ENCODE measurements at places on chromosomes 1 and 21.

- DNase-seq: no peak
These were observed 62.6 kb upstream of the SPAG17 start for GRCh38 chr1:118247593-118247992.

DNA sequence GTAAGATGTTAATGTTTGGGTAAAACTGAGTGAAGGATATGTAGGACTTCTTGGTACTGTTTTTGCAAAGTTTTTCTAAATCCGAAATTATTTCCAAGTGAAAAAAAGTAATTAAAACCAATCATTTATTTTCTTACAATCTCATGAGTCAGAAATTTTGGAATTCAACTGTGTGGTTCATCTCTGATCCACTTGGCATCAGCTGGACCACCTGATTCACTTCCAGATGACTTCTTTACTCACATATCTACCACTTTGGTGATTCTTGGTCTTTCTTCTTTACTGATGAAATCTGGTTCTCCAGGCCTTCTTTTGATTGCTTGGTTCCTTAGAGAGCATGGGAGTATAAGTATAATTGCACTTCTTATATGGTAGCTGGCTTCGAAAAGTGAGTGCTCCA, 254.9 kb upstream of the CACYBP start:
- no peak for DNase-seq

GRCh38 chr1:62084310-62084890, 110.2 kb upstream of the L1TD1 start:
- no peak for DNase-seq

GRCh38 chr1:118396829-118397495, 211.9 kb upstream of the SPAG17 start:
- no peak for DNase-seq

DNA sequence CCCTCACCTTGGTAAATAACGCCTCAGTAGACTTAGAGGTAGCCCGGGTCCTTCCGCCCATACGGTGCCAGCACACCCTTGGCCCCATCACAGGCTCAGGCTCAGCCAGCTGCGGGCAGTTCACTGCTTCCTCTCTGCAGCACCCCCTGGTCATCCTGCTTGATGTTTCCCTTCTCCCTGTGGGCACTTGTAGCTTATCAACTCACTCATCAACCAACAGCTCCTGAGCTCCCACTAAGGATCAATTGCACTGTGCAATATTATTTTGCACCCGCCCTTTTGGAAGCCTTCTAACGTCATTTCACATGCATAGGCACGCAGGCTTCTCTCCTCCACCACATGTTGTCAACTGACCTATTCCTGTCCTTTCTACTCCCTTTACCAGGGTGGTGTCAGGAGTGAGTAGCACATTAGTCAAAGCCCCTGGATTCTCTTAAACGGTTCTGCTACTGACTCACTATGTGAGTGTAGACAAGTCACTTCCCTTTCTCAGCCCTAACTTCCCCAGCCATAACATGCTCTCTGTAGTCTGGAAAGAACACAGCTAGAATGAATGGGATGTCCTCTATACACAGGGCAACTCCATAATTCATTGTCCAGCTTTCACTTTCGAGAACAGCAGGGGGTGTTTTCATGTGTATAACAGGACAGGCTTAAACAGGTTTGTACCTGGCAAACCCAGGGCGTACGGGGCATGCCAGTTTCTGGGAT, 47.1 kb upstream of the IRF2BP2 start:
- peak; percentile 92 for DNase-seq

DNA sequence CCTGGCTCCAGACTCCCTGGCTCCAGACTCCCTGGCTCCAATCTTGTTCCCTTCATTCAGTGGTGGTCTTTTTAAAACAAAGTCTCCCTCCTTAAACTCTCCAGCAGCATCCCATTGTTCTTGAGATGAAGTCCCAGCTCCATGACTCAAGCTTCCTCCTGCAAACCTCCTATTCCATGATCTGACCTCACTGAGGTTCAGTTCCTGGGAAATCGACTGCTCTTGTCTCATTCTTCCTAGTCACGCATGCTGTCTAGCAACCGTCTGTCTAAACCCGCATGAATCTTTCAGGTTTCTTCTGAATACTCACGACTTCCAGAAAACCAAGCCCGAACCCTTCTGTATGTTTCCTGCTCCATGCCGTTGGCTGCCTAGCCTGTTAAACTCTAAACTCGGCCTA, 91.9 kb downstream of the RAVER2 start:
- no peak for DNase-seq

Measured in HS-27A (cell line).